ENCODE measurements at places on chromosomes 3 and 15. TPM values are rescaled to one million over a fixed set of nuclear protein-coding genes. Genes with fewer than 3 reads are reported as not detected.

Gene EPHB3
- total RNA-seq: 65.0 TPM

Gene FBXO40
- total RNA-seq: not detected

DNA sequence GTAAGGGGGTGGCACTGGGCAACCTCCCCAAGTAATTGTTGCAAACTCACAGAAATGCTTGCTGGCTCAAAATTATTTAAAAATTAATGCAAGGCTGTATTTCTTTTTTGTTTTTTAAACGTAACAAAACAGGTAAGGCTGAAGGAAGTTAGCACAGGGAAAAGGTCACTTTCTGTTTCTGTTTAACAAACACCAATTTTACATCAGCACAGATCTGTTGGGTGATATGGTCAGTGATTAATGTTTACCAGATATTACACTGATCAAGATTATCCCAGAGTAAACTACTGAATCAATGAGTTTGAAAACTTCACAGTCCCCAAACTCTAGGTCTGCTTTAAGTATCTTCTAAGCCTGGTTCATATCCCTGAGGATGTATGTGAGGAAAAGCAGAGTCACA, 558.0 kb downstream of the FOXP1 start:
- H3K27ac ChIP-seq: no peak overlapping the region
- DNase-seq: no peak
- H3K4me3 ChIP-seq: no peak overlapping the region
- H3K4me1 ChIP-seq: peaks cover 28% of the 10 kb centered on the region

Gene FETUB
- not detected for total RNA-seq

GRCh38 chr3:52841211-52841980, 6.6 kb upstream of the MUSTN1 start:
- H3K4me1 ChIP-seq: peaks cover 7% of the 10 kb centered on the region
- no peak for DNase-seq
- H3K27ac ChIP-seq: no peak overlapping the region
- H3K27me3 ChIP-seq: no peaks in the 10 kb centered on the region
- peaks cover 11% of the 10 kb centered on the region for H3K36me3 ChIP-seq
- H3K4me3 ChIP-seq: no peak overlapping the region

Gene GATA2
- total RNA-seq: 23.9 TPM

DNA sequence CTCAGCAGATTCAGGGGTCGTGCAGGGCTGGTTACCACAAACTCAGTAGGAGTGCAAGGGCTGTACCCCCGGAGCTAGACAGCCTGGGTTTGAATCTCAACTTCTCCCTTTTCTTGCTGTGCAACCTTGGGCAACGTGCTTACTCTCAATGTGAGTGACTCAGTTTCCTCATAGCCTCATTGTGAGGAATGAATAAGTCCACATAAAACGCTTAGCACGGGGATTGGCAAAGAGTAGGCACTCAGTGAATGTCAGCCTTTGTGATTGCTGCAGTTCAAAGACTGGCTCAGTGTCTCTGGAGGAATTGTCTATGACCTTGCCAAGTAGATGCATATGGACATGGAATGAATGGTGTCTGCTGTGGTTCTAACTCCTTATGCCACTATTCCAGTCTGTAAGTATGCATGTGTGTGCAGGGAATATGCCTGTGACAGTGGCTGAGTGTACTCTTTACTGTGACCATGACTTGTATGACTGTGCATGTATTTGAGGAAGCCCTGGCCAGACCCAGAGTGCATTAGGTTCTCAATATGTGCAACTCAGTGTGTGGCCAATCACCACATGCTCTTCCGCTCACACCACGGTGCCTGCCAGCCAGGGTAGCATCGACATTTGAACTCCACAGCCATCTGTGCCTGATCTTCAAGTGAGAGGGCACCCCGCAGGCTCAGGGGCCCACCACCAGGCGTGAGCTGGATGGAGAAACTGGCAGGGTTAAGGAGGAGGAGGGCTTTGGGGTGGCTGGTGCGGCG, 900 bp upstream of the HYAL3 start:
- H3K4me3 ChIP-seq: peak overlapping the region; percentile 98
- no peaks in the 10 kb centered on the region for H3K36me3 ChIP-seq
- H3K27ac ChIP-seq: peak overlapping the region; percentile 99

- DNase-seq: peak; percentile 51
- no peak overlapping the region for H3K27ac ChIP-seq
- peaks cover 38% of the 10 kb centered on the region for H3K4me1 ChIP-seq
- no peak overlapping the region for H3K4me3 ChIP-seq
- H3K36me3 ChIP-seq: peaks cover 4% of the 10 kb centered on the region
Measured at GRCh38 chr3:128273841-128274573, 120.7 kb downstream of the EEFSEC start.

DNA sequence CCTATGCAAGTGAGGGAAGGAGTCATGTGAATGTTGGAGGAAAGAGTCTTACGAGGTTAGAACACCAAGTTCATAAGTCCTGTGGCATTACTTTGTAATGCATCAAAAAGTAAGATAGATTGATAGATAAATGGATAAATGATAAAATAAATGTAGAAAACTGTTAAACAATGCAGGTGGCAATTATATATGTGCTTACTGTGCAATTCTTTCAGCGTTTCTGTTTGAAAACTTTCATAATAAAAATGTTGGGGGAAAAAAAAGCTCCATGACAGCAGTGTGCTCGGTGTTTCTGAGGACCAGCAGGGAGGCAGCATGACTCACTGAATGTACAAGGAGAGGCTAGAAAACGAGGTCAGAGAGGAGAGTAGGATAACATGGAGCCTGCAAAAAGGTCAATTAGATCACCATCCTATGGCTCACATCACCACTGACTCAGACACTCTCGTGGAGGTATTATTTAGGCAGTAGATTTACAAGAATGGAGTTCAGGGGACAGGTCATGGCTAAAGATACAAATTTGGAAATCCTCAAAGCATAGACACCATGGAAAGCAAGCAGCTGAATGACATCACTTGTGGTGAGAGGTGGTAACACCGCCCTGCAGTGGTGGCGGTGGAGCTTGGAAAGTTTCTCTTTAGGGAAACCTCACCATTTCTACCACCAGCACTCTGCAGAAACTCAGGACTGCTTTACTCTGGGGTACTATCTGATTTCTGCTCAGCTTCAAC, 219.8 kb downstream of the CTNNB1 start:
- no peaks in the 10 kb centered on the region for H3K27me3 ChIP-seq
- no peaks in the 10 kb centered on the region for H3K36me3 ChIP-seq
- DNase-seq: no peak
- H3K4me1 ChIP-seq: peaks cover 6% of the 10 kb centered on the region
- no peak overlapping the region for H3K27ac ChIP-seq
